GM04504 (cell line): ENCODE measurements at places on chromosomes 4 and X.

GRCh38 chrX:40402831-40403533 is 177.8 kb upstream of the ATP6AP2 start:
- DNase-seq = peak; percentile 36

DNA sequence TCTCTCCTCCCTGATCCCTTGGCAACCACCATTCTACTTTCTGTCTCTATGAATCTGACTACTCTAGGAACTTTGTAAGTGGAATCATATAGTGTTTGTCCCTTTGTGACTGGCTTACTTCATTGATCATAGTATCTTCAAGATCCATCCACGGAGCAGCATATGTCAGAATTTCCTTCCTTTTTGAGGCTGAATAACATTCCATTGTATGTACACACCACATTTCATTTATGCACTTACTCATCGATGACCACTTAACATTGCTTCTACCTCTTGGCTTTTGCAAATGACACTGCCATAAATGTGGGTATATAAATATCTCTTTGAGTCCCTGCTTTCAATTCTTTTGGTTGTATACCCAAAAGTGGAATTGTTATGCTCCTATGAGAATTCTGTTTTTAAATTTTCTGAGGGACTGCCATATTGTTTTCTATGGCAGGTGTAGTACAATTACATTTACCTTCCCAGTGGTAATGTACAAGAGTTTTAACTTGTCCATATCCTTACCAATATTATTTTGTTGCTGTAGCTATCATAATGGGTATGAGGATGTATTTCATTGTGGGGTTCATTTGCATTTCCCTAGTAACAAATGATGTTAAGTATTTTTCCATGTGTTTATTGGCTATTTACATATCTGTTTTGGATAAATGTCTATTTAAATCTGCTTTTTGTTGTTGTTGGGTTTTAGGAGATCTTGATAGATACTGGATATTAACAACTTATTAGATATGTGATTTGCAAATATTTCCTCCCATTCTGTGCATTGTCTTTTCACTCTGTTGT is 466.1 kb downstream of the C4orf33 start:
- no peak for DNase-seq

DNA sequence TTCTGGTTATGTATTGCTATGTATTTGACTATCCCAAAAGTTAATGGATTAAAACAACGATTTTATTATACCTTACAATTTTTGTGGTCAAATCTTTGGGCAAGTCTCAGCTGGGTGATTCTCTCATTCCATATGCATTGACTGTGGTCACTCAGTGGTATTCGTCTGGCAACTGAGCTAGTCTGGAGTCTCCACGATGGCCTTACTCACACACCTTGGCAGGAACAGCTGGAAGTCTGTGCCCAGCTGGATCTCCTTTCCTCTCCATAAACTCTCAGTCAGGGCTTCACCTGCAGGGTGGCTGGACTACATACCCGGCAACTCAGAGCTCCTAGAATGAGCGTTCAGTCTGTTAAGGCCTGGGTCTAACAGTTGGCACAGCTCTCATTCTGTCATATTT is 141.1 kb upstream of the WDFY3 start:
- no peak for DNase-seq

GRCh38 chr4:37452952-37453280 is 208.4 kb downstream of the NWD2 start:
- DNase-seq = peak; percentile 4

GRCh38 chr4:55675196-55675793 is 39.2 kb upstream of the NMU start:
- DNase-seq = no peak

GRCh38 chrX:155027509-155028066 is 944 bp downstream of the FUNDC2 start:
- DNase-seq = peak; percentile 42

DNA sequence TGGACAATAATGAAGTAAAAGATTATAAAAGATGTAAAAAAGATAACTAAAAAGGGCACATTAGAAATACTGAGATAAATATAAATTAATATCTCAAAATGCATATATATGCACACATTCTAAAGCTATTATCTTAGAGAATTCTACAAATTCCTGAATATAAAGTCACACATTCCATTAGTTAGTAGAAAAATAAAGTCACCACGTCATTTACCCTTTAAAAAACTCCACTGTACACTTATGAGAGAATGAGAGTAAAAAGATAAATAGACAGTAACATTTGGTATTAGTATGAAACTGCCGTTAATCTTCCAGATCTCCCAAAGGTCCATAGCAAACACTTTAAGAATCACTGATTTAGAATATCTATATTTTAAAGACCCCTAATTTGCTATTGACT is 67.2 kb upstream of the IL15 start:
- DNase-seq = no peak

DNA sequence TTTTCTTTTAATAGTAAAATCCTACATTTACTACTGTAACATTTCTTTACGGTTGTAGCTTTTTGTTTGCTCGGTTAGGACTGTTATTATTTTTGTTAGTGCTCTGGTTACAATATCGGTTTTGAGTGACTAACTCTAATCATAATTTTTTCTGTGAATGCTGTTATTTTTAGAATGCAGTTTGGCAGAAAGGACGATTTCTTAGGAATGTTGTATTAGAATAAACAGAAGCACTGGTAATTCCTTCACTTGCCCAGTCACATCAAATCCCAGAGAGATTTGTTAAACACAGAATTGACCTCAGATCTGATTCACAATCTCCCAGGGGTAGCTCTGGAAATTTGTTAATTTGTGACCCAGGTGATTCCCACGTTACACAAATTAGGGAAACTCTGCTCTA is 21.7 kb downstream of the DDIT4L start:
- DNase-seq = peak; percentile 31

- DNase-seq = no peak
Measured at GRCh38 chr4:140252742-140253555, 99.0 kb upstream of the MAML3 start.
